ENCODE measurements at places on chromosomes 6 and 20.

- H3K27me3 ChIP-seq: no peaks in the 10 kb centered on the region
- H3K4me3 ChIP-seq: no peak overlapping the region
- H3K27ac ChIP-seq: no peak overlapping the region
- no peaks in the 10 kb centered on the region for H3K4me1 ChIP-seq
These were observed 195.5 kb downstream of the ISM1 start for GRCh38 chr20:13416531-13416930.

DNA sequence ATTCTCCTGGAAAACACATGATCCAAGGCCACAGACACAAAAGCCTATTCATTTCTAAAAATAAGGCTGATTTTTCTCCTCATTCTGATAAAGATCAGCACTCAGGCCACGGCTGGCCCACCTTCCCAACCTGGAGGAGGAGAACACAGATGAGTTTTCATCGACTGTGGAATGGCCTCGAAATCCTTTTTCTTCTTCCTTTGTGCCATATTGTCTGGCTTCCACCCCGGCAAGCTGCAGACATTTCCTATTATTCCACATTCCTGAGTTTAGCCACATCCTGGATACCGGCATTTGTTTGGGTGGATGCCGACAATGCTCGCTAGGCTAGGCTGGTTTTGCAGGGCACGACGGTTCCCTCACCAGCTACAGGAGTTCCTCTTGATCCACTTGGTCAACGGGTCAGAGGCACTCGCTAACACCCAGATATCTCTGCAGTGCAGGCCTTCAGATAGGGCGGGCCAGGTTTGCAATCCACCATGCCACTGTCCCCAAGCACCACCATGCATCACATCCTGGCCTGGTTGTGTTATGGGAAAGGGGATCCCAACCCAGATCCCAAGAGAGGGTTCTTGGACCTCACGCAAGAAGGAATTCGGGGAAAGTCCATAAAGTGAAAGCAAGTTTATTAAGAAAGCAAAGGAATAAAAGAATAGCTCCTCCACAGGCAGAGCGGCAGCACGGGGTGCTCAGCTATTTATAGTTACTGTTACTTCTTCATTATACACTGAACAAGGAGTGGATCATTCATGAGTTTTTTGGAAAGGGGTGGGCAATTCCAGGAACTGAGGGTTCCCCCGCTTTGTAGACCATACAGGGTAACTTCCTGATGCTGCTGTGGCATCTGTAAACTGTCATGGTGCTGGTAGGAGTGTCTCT, 4.2 kb upstream of the CTSZ start:
- peak overlapping the region; percentile 93 for H3K27ac ChIP-seq
- H3K4me1 ChIP-seq: peaks cover 8% of the 10 kb centered on the region
- no peaks in the 10 kb centered on the region for H3K36me3 ChIP-seq

- H3K4me1 ChIP-seq: no peaks in the 10 kb centered on the region
- peak overlapping the region; percentile 8 for H3K27ac ChIP-seq
- no peaks in the 10 kb centered on the region for H3K27me3 ChIP-seq
- no peaks in the 10 kb centered on the region for H3K36me3 ChIP-seq
These were observed 83.2 kb upstream of the OGFRL1 start for GRCh38 chr6:71205336-71205956.

DNA sequence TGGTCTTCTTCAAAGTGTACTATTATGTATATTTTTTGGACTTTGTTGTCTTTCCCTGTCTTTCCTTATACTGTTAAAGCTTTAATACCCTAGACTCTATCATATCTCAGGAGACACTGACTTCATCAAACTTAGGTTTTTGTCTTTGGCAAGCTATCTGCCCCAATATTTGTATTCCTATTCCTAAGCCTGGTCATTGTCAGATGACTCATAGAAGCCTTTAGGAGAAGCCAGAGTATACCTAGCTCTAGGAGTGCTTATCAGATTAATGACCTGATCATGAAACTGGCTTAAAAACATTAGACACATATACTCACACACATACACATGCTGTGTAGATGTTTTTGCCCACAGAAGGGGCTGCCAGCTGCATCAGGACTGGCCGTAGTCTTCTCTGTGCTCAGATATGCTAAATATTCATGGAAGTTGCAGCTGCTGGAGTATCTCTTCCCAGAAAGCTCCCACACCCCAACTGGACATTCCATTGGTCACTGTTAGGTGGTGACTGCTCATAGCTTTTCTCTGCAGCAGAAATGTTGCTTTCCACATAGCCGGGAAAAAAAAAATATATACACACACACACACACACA, 102.0 kb downstream of the ANKS1A start:
- no peaks in the 10 kb centered on the region for H3K27me3 ChIP-seq
- H3K4me3 ChIP-seq: no peak overlapping the region
- DNase-seq: no peak
- H3K27ac ChIP-seq: no peak overlapping the region
- no peaks in the 10 kb centered on the region for H3K4me1 ChIP-seq

DNA sequence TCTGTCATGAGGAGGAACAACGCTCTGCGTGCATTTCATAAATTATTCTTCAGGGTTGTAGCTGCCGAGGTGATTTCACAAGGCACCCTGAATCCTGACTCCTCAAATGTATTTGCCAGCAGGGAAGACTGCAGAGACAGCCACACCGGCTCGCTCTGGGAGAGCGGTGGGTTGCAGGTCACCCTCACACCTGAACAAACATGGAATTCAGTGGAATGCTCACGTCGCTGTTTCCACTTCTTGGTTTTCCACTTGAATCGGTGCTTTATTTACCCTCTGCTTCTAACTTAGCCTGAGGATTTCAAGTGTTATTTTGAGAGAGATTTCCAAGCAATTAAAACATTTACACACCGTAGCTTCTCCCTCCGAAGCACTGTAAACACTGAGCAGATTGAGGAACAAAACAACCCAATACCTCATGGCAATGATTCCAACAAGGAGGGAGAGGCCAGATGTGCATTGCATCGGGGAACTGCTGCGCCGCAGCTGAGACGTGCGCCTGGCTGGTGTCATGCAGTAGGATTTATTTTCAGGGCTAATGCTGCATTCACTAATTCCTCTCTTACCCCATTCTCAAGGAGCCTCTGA, 59.5 kb upstream of the GGTLC1 start:
- H3K27ac ChIP-seq: no peak overlapping the region
- H3K36me3 ChIP-seq: no peaks in the 10 kb centered on the region
- DNase-seq: no peak
- peaks cover 8% of the 10 kb centered on the region for H3K27me3 ChIP-seq
- no peak overlapping the region for H3K4me3 ChIP-seq

- no peaks in the 10 kb centered on the region for H3K27me3 ChIP-seq
- no peak for DNase-seq
- H3K4me1 ChIP-seq: no peaks in the 10 kb centered on the region
- H3K27ac ChIP-seq: no peak overlapping the region
- no peak overlapping the region for H3K4me3 ChIP-seq
These were observed 61.6 kb downstream of the PSMG4 start for GRCh38 chr6:3320238-3320811.

DNA sequence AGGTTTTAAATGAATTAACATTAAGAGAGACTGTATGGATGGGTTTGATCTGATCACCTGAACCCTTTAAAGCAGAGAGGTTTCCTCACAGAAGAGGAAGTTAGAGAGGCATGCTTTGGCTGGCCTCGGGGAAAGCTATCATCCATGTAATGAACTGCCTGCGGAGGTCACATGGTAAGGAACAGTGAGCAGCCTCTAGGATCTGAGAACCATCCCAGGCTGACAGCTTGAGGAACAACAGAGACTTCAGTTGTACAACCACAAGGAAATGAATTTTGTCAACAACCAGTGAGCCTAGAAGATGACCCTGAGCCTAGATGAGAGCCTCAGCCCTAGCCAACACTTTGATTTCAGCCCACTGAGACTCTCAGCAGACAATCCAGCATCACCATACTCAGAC, 2.9 kb upstream of the COL21A1 start:
- H3K36me3 ChIP-seq: no peaks in the 10 kb centered on the region
- H3K27ac ChIP-seq: no peak overlapping the region
- H3K4me3 ChIP-seq: no peak overlapping the region
- DNase-seq: no peak
- H3K4me1 ChIP-seq: no peaks in the 10 kb centered on the region

DNA sequence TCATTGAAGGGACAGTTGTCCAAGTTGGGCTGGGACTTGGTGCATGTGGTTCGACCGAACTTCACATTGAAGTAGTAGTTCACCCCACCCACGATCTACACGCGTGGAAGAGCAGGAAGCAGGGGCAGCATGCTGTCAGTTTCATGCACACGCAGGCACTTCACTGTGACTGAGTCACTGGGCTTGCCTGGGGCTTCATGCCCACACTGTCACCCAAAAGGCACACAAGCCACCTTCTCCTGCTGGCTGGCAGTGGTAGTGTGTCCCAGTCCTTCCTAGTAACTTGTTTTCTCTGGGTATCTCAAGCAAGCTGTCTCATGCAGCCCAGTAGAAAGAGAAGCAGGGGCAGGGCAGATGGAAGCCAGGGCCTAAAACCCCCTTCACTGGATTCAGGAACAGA, 2.0 kb downstream of the CST5 start:
- DNase-seq: no peak
- no peak overlapping the region for H3K27ac ChIP-seq

DNA sequence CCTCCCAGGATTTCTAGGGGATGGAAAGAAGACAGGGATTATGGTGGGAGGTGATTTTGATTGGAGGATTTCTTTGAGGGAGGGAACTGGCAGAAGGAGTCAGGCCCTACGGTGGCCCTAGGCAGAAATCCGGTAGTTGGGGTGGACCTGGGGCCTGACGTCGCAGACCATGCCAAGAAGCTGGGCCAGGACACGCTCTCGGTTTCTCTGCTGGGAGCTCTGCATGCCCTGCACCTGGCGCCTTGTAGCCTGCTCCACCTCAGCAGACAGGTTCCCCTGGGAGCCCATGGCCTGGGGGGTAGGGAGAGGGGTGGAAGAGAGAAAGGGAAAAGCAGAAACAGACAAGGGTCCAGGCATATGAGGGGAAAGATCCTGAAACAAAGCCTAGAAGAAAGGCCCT, 1.1 kb downstream of the ATP6V1G2 start:
- H3K36me3 ChIP-seq: no peaks in the 10 kb centered on the region
- no peak overlapping the region for H3K4me3 ChIP-seq
- no peak for DNase-seq
- H3K27ac ChIP-seq: no peak overlapping the region

DNA sequence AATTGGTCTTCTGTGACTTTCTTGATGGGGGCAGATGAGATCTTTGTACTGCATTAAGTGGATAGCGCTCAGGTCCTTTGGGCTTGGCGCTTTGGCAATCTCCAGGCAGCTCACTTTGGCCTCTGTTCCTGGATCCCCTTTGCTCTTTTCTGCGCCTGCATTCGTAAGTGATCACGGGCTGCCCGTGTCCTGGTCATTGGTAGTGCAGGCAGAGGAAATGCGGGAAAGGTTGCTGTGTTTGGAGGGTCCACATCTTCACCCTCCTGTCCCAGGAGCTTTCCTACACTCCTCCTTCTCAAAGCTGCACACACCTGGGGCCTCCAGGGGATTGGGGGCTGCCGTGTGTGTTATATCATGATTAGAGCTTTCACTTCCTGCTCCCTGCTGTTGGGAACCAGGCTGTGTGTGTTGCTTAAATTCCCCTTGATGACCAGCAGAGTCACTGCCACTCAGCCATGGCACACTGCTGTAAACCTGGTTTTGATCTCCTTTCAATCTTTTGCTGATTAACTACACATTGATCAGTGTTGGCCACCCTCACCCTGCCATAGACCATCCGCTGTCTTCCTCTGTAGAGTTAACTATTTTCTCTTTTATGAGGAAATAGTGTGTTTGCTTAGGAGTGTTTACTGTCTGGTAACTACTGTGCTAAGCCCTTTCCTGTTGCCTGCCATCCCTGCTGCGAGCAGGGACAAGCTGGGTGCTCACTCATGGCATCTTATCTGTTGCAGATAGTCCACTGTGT, 13.0 kb upstream of the SNHG17 start:
- H3K27ac ChIP-seq: peak overlapping the region; percentile 1
- no peak for DNase-seq
- H3K27me3 ChIP-seq: no peaks in the 10 kb centered on the region
- H3K4me3 ChIP-seq: no peak overlapping the region
- H3K36me3 ChIP-seq: no peaks in the 10 kb centered on the region

GRCh38 chr20:33832103-33832804, 21.1 kb downstream of the CHMP4B start:
- H3K27me3 ChIP-seq: no peaks in the 10 kb centered on the region
- H3K36me3 ChIP-seq: no peaks in the 10 kb centered on the region
- no peaks in the 10 kb centered on the region for H3K4me1 ChIP-seq
- no peak for DNase-seq

GRCh38 chr20:8587810-8588209, 455.7 kb downstream of the PLCB1 start:
- no peaks in the 10 kb centered on the region for H3K4me1 ChIP-seq
- no peak overlapping the region for H3K4me3 ChIP-seq
- no peak overlapping the region for H3K27ac ChIP-seq
- no peak for DNase-seq
- no peaks in the 10 kb centered on the region for H3K36me3 ChIP-seq

GRCh38 chr20:11214256-11214840, 540.5 kb upstream of the JAG1 start:
- H3K27me3 ChIP-seq: no peaks in the 10 kb centered on the region
- H3K4me3 ChIP-seq: no peak overlapping the region
- no peak for DNase-seq
- H3K36me3 ChIP-seq: no peaks in the 10 kb centered on the region
- H3K4me1 ChIP-seq: no peaks in the 10 kb centered on the region
- no peak overlapping the region for H3K27ac ChIP-seq

- H3K4me3 ChIP-seq: no peak overlapping the region
- H3K4me1 ChIP-seq: no peaks in the 10 kb centered on the region
- no peaks in the 10 kb centered on the region for H3K36me3 ChIP-seq
- DNase-seq: no peak
These were observed 266.0 kb upstream of the STXBP5 start for GRCh38 chr6:146938266-146938665.

DNA sequence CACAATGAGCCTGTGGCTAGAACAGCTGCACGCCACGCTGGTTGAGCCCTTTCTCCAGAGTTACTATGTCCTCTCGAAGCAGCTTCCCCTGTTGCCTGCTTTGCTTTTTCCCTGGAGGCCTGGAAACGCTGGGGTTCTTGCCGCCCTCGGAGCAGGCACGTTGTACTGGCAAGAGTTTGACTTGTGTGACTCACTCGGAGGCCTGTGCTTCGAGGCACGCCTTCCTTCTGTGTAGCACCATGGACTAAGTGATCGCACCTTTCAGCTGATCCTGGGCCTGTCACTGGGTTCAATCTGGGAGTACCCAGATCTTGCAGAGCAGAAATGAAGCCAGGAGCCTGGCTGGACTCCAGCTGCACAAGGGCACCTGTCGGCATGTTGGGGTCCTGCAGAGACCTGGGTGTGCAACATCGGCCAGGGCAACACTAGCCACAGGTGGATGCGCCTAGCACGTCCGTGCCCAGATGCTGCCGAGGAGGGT, 5.2 kb downstream of the INSM1 start:
- peaks cover 48% of the 10 kb centered on the region for H3K27me3 ChIP-seq
- no peak overlapping the region for H3K27ac ChIP-seq
- H3K36me3 ChIP-seq: no peaks in the 10 kb centered on the region
- no peaks in the 10 kb centered on the region for H3K4me1 ChIP-seq

GRCh38 chr20:22984606-22985005, 50.5 kb upstream of the SSTR4 start:
- no peaks in the 10 kb centered on the region for H3K36me3 ChIP-seq
- H3K27me3 ChIP-seq: no peaks in the 10 kb centered on the region
- no peak overlapping the region for H3K27ac ChIP-seq
- DNase-seq: no peak
- H3K4me1 ChIP-seq: no peaks in the 10 kb centered on the region

Measured in breast epithelium (tissue), 4 donors.